ENCODE measurements at places on chromosomes 1 and 21. TPM values are rescaled to one million over a fixed set of nuclear protein-coding genes. Genes with fewer than 3 reads are reported as not detected.

TEDDM1 gene
- polyA plus RNA-seq, result not detected

PLCH2 gene
- not detected for polyA plus RNA-seq

TTC22 gene
- polyA plus RNA-seq, result 3.9 TPM

FBXO2 gene
- 7.3 TPM for polyA plus RNA-seq

MRPL9 gene
- polyA plus RNA-seq, result 39.7 TPM

DNA sequence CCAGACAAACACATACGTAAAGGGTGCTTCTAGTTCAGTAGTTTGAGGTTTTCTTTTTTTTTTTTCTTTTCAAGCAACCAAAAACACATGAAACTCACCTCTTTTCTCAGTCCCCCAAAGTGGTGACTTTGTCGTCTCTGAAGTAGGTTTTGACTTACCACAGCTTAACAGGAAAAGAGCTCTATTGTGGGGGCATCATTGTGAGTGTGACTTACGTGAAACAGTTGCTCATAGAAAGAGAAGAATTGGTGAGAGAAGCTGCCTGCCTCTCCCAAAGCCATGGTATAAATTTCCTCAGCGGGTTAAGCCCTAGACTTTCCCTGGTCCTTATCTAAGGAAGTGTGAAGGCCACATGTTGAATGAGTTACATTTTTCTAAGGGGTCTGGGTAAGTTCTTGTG lies 11.9 kb downstream of the FASLG start:
- DNase-seq, result no peak

- no peak for DNase-seq
Observed at GRCh38 chr1:241999026-241999425, at the start of gene MAP1LC3C. TSS of gene MAP1LC3C (minus strand) at chr1:241999098. CDS start at chr1:241999008, 90 bp downstream.

DNA sequence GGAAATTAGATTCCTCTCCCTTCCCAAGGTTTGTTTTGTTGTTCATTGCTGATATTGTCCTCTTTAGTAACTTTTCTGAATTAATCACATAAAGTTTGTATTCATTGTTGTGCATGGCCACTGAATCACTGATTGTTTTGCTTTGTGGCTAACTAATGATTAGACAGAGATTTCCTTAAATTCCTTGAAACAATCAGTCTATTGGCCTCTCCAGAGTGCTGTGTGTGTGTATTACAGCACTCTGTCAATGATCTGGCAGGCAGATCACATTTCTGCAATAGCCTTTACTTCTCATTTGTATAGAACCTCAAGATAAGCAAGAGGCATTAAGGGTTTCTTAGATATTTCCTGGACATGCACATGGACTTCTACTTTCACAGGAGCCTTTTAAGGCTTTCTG lies 78.6 kb downstream of the DUSP10 start:
- DNase-seq, result no peak

GRCh38 chr1:28887419-28887834 lies 26.9 kb upstream of the EPB41 start:
- DNase-seq, result peak; percentile 60

DNA sequence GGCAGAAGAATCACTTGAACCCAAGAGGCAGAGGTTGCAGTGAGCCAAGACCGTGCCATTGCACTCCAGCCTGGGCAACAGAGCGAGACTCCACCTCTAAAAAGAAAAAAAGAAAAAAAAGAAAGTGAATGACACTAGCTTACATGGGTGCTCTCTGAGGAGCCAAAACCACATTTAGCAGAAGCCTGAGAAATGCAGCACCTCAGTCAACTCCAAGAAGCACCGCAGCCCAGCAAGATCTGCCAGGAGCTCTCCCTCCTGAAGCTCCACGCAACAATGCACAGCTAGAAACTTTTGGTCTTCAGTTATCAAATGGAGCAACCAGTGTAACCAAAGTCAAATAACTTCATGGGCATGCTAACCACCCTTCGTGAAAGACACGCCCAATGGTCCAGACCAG lies 229.1 kb downstream of the SETD4 start:
- DNase-seq, result no peak

DNA sequence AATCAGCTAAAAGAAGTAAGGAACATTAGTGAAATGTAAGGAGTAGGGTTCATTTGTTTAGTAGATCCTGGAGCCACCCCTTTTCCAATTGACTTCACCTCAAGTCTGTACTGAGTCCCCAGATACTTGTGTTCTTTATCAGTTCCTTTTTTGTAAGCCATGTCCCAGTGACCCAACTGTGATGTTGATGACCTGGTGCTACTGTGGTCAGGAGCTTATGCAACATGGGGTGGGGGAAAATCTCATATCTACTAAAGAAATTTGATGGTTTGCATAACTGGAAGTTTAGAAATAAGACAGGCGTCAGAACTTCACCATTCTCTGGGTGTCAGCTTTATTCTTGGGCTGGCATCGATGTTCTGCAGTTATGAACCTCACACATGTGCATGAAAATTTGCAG lies 120.5 kb downstream of the LRRC7 start:
- DNase-seq, result no peak

- peak; percentile 72 for DNase-seq
Observed at GRCh38 chr1:48246727-48247126, 24.2 kb downstream of the SLC5A9 start.

GRCh38 chr1:119367432-119368124 lies 1.0 kb upstream of the HAO2 start:
- DNase-seq, result no peak

DNA sequence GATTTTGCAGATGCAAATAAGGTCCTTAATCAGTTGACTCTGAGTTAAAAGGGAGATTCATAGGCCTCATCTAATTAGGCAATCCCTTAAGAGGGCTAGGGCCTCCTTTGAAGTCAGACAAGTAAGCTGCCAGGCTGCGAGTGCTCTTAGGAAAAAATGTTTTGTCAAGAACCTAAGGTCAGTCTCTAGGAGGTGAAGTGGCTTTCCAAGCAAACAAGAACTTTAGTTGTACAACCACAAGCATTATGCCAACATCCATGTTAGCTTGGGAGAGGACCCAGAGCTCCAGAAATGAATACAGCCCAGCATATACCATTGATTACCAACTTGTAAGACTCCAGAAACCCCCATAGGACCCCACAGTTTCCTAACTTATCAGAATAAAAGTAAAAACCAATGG lies 1366.2 kb downstream of the PLA2G4A start:
- DNase-seq, result no peak

- DNase-seq, result no peak
Observed at GRCh38 chr1:56065729-56066128, 513.6 kb downstream of the PLPP3 start.

DNA sequence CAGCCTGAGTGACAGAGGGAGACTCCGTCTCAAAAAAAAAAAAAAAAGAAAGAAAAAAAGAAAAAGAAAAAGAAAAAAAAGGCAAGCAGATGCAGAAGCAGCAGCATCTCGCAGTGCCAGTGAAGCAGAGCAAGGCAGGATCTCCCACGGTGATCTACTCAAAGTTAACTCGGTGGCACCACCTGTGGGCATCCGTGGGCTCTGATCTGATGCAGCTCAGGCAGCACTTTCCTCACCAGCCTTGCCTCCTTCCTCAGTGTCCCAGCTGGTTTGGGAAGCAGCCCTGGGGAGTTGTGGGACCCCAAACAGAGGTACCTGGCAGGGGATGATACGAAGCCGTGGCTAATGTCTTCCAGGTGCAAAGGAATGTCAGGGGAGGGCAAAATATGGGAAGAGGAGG lies 104.3 kb upstream of the KRTAP19-8 start:
- no peak for DNase-seq

- DNase-seq, result no peak
Observed at GRCh38 chr21:15616864-15617574, 112.8 kb upstream of the USP25 start.

DNA sequence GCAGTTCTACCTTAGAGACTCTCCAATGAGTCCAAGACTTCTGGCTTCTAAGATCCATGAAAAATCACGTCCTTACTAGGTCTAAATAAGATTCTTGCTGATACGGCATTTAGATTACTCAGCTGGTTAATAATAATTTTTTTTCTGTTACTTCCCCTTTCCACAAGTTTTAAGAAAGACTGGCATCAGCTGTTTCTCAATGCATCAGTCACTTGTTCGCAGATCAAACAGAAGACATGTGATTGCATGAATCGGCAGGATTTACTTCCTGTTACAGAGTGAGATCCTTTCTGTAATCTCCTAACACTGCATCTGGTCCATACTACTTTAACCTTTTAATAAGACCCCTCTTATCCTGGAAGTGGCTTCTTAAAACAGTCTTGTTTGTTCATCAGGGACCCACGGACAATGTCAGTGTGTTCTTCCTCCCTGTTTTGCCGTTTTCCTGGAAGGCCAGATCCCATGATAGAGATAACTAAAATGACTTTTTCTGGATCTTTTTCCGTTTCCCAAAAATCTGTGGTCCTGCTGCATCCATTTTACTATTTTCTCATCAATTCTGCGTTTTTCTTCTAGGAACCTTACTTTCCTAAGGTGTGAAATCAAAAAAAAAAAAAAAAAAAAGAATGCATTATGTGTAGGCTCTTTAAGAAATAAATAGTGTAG lies 6.1 kb downstream of the NPL start:
- no peak for DNase-seq

DNA sequence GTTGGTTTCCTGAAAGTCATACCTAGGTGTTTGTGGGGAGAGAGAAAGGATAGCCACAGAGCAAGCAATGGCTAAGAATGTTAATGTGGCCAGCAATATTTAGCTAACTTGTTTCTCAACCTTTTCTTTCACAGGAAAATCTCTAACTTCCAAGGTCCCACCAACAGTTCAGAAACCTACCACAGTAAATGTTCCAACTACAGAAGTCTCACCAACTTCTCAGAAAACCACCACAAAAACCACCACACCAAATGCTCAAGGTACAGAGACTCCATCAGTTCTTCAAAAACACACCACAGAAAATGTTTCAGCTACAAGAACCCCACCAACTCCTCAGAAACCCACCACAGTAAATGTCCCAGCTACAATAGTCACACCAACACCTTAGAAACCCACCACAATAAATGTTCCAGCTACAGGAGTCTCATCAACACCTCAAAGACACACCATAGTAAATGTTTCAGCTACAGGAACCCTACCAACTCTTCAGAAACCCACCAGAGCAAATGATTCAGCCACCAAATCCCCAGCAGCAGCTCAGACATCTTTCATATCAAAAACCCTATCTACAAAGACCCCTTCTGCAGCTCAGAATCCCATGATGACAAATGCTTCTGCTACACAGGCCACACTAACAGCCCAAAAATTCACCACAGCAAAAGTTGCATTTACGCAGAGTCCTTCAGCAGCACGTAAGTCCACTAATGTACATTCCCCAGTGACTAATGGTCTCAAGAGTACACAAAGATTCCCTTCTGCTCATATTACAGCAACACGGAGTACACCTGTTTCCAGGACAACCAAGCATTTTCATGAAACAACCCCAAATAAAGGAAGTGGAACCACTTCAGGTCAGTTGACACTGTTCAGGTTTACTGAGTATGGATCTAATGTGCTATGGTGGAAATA lies 15.3 kb downstream of the CD55 start:
- DNase-seq, result no peak

Data from aorta (tissue), 5 donors.